MG63 (cell line): ENCODE measurements at places on chromosomes 7 and 10. TPM values are rescaled to one million over a fixed set of nuclear protein-coding genes. Genes with fewer than 3 reads are reported as not detected.

EMX2 gene
- 0.33 TPM in 1 of 2 replicates, not detected in the other for total RNA-seq

NACAD gene
- total RNA-seq, result not detected in 2 replicates

NAT16 gene
- not detected in 2 replicates for total RNA-seq

SDK1 gene
- total RNA-seq, result 1.1 TPM in 1 of 2 replicates, not detected in the other

COL17A1 gene
- total RNA-seq, result 0.30 and 0.74 TPM in 2 replicates

LAMB1 gene
- 18.9 and 22.7 TPM in 2 replicates for total RNA-seq

CPED1 gene
- 3.3 and 3.7 TPM in 2 replicates for total RNA-seq

ACBD5 gene
- 12.8 and 26.1 TPM in 2 replicates for total RNA-seq

ANKRD61 gene
- total RNA-seq, result not detected in 2 replicates

PPP1R3A gene
- not detected in 2 replicates for total RNA-seq

NPFFR1 gene
- not detected in 2 replicates for total RNA-seq

DNA sequence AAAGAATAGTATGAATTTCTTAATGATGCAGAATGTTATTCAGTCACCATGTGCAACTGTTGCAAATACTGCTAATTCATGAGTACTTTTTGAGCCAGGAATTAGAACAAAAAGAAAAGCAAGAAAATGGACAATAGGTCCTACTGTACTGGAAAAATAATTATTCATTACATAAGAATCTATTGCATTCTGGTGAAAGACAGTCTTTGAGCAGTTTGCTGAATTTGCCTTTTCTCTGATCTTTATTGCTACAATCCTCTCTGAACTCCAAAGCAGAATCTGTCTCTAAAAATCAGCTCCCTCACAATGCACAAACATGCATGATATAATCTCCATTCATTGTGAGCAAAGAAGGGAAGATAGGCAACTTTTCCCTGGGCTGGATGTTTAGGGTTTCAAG is 12.8 kb downstream of the IFIT2 start:
- DNase-seq, result no peak

GRCh38 chr10:5587151-5588079 is 62.7 kb downstream of the CALML3 start:
- DNase-seq, result no peak

- DNase-seq, result no peak
These were observed 128.4 kb upstream of the PLPP4 start for GRCh38 chr10:120328647-120329046.

DNA sequence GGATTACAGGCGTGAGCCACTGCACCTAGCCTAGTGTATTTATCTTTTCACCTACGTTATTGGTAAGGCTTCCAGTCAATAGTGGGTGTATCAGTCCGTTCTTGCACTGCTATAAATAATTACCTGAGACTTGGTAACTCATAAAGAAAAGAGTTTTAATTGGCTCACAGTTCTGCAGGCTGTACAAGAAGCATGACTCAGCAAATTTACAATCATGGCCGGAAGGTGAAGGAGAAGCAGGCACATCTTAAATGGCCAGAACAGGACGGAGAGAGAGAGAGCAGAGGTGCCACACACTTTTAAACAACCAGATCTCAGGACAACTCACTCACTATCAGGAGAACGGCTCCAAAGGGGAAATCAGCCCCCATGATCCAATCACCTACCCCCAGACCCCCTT is 873.3 kb upstream of the AUTS2 start:
- DNase-seq, result no peak

DNA sequence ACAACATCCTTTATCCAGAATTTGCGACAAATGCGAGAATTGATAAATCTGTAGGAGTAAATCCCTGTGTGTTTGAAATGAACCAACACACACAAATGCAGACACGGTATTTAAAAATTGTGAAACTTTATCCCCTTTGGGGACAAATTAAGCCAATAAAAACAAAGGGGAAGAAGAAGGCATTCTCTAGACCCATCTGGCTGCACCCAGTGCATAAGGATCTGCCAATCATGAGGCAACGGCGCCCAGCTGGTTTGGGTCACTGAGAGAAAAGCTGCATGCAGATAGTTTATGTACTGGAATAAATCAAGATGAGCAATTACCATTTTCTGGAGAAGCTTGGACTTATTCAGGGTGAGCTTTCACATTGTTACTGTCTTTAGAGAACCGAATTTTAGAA is 45.7 kb downstream of the VAX1 start:
- no peak for DNase-seq

DNA sequence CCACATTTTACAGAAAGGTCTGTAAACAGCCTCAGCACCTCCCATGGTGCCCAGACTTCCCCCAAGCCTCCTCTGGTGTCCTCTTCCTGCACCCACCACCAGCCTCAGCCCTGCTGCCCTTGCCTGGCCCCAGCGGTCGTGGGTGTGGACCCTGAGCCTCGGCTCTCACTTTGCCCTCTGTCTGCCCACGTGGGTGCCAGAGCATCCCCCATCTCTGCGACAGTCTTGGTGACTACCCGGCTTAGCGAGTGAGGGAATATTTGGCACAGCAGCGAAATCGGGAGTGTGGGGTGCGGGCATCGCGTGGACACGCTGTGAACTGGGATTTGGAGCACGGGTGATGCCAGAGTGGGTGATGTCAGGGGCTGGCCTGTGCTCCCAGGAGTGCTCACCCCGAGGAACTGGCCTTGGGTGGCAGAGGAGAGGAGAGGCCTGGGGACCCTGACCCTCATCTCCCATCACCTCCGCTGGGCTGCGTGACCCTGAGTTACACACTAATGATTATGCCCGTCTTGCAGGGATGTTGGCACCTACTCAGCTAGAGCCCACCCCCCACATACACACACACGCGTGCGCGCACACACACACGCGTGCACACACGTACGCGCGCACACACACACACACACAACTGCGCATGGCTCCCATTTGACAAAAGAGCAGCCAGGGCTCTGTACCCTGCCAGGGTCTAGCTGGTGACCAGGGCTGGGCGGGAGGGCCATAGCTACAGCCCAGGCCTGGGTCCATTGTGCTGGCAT is 8.7 kb downstream of the ELFN1 start:
- DNase-seq, result no peak

- no peak for DNase-seq
These were observed 2.0 kb downstream of the MASTL start for GRCh38 chr10:27157150-27157549.

DNA sequence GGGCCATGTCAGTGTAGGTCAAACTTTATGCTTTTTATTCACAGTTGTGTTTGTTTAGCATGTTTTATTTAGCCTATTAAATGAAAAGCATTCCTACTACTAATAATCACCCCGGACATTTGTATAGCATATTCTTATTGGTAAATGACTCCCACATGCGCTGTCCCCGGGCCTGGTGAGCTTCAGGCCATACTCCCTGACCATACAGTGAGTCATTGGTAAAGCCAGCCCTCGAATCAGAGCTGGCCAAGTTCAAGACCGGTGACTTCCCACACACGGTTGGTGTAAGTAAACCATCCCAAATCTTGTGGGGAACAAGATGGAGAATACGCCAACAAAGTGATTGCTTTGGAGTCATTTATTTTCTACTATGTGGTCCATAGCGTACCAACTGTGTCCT is 238.7 kb upstream of the TCF7L2 start:
- peak; percentile 88 for DNase-seq

DNA sequence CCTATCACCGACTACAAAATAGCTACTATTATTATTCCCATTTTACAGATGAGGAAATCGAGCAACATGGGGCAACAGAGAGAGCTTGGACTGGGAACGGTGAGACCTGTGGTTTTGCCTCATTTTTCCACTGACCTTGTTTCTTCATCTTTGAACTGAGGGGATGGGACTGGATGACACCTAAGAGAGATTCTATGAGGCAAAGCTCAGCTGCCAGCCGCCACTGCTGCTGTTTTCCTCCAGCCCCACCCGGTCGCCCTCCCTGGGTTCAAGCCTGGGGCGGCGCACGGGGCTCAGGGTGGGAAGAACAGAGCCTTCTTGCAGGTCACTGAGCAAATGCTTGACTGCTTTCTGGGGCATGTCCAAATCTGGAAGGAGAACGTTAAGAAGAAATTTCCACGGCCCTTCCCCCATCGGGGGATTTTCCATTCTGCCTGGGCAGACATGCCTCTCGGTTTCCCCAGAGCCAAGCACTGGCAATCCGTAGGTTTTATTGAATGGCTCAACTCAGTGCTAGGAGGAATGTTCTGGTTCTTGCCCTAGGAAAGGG is 12.3 kb downstream of the DDIT4 start:
- DNase-seq, result no peak

DNA sequence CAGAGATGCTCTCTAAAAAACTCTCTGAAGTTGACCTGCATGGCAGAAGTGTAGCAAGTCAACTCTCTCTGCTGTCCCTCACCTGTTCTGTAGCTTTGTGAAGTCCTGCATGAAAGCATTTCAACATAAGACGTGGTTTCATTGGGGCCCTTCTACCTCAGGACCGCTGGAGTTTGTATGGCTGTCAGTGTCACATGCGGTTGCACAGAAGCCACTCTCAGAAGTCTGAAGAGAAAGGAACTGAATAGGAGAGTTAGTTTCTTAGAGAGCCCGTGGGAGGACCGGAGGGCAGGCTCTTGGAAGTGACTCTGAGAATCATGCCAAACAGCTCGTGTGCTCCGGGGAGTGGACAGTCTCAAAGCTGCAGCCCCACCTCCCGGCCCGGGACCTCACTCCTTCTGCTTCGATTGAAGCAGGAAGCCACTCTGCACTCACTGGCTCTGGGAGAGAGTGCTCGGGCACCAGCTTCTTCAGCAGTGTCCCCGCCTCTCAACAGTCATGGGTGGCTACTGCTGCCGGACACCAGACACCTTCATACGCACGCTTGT is 486.7 kb downstream of the SDK1 start:
- no peak for DNase-seq

DNA sequence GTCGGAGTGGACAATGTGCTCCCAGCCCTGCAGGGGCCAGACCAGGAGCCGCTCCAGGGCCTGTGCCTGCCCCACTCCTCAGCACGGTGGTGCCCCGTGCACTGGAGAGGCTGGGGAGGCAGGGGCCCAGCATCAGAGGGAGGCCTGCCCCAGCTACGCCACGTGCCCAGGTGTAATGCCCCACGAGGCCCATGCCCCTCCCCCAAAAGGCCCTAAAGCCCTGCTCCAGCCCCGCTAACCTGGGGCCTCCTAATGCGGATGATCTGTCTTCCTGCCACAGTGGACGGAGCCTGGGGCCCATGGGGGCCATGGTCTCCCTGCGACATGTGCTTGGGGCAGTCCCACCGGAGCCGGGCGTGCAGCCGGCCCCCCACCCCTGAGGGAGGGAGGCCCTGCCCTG is 23.7 kb upstream of the ZNF862 start:
- DNase-seq, result no peak

GRCh38 chr10:48246501-48246900 is 28.0 kb downstream of the FRMPD2 start:
- DNase-seq, result no peak

GRCh38 chr10:94358480-94358879 is 4.3 kb downstream of the NOC3L start:
- DNase-seq, result peak; percentile 65

DNA sequence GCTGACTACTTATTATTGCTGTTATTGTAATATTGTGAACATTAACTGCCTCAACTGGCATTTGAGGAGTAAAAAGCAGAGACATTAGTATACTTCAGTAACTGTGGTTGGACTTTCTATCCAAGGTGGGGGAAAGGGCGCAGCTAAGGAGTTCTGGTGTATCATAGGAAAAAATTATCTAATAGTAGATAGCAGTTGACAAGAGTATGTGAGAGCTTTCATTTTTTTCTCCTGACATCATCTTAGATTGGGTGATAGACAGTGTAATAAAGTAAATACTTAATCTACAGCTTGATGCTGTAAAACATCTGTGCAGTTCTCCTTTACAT is 68.9 kb downstream of the PHTF2 start:
- no peak for DNase-seq

- no peak for DNase-seq
These were observed 61.1 kb downstream of the MKI67 start for GRCh38 chr10:128064970-128065580.

DNA sequence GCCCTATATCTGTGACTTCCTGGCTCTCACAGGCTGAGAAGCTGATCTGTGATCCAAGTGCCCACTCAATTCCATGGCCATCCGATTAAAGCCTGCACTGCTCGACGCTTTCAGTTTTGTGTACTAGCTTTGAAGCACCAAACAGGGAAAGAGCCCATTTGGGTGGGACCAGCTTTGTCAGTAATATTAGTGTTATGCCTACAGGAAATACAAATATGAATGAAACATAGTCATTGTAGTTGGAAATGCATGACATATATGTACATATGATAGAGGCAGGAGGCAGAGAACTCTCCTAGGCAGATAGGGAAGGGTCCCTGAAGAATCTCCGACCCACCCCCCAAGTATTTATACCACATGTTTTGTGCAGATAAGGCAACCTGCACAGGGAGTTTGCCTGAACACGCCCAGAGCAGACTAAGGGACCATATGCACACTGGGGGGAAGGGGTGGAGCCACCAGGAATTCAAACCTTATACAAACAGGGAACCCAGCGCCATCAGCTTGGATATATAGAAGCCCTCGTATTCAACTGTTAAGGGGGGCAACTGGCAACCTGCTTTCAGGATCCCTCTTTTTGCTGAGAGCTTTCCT is 653.2 kb downstream of the PARD3 start:
- no peak for DNase-seq

GRCh38 chr7:149006345-149006725 is 22.0 kb downstream of the PDIA4 start:
- no peak for DNase-seq

DNA sequence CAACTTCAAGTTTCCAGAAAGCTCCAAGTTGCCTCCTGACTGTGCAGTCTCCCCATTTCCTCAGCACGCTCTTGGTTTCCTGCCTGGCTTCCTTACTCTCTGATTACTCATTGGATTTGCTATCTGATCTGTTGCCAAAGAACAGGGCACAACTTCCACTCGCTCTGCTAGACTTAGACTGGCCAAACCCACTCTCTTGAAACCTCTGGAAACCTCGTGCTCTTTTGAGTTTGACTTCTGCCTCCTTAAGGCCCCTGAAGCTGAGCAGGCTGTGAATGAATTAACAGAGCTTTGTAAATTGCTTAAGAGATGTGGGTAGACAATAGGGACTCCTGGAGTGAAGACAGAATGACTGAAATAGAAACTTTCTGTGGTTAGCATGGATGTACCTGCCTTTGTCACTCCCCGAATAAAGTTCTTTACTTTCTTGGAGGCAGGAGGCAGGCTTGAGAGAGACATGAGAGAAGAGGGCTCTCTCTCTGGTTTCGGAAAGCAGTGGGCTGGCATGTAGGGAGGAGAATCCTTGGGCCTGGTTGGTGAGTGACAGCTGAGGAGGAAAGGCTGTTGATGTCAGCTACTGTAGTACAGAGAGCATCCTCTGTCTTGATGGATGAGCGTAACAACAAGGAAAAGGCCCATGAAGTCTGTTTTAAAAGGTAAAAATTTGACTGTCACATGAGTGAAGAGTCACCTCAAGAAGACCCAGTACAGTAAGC is 70.8 kb downstream of the CHN2 start:
- peak; percentile 66 for DNase-seq

GRCh38 chr7:1355568-1356340 is 103.5 kb downstream of the MICALL2 start:
- DNase-seq, result no peak

DNA sequence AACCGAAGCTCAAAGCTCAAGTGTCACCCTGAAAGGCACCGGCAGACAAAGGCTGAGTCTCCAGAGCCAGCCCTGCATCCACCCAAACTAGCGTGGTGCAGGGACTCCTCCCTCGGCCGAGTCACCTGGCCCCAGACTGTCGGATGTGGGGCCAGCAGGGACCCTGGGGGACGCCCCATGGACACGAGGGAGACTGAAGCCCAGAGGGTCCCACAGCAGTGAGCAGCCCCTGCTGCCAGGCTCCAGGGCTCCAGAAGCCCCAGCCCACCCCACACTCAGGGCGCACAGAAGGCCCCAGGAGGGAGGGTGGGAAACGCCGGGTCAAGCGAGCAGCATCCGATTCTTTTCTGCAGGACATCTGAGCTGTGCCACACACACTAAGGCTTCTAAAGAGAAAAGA is 20.2 kb downstream of the GPR146 start:
- DNase-seq, result no peak

- no peak for DNase-seq
These were observed 144.4 kb downstream of the PTPN20 start for GRCh38 chr10:47055386-47056246.
